ENCODE measurements at places on chromosomes 6 and 20. TPM values are rescaled to one million over a fixed set of nuclear protein-coding genes. Genes with fewer than 3 reads are reported as not detected.

DNA sequence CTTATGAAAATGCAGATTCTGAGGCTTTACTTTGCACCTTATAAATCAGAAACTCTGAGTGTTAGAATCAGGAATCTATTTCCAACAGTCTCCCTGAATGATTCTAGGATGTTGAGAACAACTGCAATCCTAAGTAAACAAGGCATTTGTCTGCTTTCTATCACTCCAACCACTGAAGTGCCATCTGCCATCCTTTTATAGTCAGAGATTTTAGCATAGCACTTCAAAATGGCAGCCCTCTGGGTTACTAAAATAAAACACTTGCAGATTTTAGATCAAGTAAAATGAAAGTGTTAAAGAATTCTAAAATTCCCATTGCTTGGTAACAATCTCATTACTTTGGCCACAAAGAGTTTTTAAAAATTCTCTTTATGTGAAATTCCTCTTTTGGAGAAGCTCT, 258.9 kb downstream of the CD109 start:
- no peak for DNase-seq

DNA sequence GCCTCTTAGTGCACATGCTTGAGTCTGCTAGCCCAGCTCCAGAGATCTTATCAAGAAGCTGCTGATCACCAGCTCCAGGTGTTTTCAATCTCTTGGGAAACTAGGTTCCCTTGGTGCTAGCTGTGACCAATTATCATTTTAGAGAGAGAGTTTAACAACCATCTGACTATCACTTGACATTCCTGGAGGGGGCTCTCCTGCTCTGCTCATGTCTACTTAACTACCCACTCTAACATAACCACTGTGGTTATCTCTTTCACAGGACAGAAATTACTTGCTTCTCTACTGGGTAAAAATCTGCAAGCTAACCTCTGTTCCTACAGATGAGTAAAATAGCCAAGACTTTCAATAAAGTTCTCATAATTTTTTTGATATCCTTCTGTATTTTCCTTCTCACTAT, 823.4 kb upstream of the GJE1 start:
- no peak for DNase-seq

- DNase-seq = no peak
Observed at GRCh38 chr6:26123675-26123946, 36.4 kb downstream of the HFE start.

Gene CNR1
- 1.0 TPM for polyA plus RNA-seq

DNA sequence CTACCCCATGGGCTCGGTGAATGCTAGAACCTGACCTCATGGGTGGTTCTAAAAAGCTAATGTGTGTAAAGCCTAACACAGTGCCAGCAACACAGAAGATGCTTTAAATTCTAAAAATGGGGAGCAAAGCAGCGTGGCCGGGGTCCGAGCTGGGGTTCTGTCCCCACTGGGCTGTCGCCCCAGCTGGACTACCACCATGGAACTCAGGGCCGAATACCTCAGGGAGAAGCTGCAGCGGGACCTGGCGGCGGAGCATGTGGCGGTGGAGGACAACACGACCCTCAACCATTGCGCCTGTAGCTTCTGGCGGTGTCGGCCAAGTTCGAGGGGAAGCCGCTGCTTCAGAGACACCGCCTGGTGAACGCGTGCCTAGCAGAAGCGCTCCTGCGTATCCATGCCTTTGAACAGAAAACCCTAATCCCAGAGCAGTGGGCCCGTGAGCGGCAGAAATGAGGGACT, 8.4 kb downstream of the SOX4 start:
- DNase-seq = no peak

DNA sequence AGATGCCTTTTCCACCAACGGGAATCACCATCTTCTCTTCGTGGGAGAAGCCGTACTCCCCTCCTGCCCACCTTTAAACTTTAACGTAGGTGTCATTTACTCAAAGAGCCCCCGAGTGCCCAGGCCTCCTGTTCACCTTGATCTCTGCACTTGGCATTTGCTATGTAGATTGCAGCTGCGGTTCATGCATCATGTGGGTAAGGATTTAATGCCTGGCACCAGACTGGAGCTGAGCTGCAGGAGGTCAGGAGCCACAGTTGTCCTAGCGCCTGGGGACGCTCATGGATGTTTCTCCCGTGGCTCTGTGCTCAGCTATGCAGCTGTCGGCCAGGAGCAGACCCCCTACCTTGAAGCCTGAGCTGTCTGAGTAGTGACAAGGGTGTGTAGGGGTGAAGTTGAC, 133.7 kb downstream of the CDH4 start:
- DNase-seq = no peak

Gene CYP24A1
- polyA plus RNA-seq = 0.98 TPM

Gene APOM
- polyA plus RNA-seq = 105 TPM

Gene TINAG
- 30.0 TPM for polyA plus RNA-seq
